ENCODE measurements at places on chromosomes 11 and 22.

- no peak for DNase-seq
These were observed 301.1 kb downstream of the SHANK2 start for GRCh38 chr11:70951139-70951804.

DNA sequence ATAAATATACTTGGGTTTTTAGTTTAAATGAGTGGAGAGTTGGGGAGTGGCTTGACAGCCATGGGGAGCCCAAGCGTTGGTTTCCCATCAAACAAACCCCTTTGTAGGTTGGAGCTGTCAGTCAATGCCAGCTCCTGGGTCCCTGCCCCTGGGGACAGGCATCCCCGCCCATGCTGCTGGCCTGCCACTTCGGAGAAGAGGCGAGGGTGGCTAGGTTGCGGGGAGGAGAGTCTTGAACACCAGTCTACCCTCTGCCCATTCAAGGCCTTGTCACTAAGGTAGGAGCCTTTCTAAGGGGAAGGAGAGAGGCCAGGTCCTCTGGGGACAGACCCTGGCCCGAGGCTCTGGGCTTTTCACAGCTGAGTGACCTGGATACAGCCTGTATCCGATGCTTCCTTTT, 211.9 kb upstream of the CADM1 start:
- DNase-seq, result no peak

DNA sequence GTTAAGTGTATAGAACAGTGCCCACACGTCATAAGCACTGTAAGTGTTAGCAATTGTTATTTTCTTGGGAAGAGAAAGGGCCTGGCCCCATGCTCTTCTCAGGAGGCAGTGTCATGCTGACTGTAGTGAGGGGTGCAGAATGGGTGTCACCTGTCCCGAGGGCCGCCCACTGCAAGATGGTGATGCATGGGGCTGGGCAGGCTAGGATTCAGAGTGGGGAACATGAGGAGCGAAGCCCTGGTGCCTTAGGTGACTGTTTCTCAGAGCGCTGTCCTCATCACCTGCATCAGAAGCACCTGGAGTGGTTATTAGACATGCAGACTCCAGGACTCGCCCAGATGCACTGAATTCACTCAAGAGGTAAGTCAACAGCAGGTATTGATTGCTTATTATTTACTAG, 101.0 kb upstream of the PARVA start:
- no peak for DNase-seq

DNA sequence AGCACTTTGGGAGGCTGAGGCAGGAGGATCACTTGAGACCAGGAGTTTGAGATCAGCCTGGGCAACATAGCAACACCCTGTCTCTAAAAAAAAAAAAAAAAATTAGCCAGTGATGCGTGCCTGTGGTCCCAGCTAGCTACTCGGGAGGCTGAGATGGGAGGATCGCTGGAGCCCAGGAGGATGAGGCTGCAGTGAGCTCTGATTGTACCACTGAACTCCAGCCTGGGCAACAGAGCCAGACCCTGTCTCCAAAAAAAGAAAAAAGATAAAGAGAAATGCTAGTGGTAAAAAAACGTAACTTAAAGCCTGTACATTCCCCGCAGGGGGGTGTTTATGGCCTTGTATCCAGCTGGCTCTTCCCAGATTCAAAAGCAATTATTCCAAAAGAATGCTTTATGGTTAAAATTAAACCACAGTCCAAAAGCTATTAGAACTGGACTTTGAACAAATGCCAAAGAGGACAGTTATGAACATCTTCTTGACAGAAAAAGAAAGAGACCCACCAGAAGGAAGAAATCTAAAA, 16.4 kb upstream of the SNX32 start:
- no peak for DNase-seq

- DNase-seq, result no peak
These were observed 62.9 kb upstream of the BID start for GRCh38 chr22:17836992-17837742.

DNA sequence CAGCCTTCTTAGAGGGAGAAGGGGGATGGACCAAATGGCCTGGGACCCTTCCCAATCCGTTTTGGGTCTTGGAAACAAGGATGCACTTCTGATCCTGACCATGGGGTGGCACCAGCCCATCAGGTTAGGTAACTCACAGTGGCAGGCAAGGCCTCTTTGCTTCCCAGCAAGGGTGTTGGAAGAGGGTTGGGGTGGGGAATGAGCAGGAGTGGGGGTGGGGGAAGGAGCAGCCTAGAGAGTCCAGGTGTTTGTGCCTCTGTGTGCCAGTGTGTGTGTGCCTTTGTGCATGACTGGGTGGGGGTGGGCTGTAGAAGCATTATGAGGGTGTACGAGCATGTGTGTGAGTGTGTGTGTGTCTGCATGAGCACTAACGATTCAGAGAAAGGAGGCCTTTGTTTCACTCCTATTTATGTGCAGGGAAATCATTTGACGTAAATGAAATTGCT, 213.1 kb downstream of the INSC start:
- DNase-seq, result no peak

DNA sequence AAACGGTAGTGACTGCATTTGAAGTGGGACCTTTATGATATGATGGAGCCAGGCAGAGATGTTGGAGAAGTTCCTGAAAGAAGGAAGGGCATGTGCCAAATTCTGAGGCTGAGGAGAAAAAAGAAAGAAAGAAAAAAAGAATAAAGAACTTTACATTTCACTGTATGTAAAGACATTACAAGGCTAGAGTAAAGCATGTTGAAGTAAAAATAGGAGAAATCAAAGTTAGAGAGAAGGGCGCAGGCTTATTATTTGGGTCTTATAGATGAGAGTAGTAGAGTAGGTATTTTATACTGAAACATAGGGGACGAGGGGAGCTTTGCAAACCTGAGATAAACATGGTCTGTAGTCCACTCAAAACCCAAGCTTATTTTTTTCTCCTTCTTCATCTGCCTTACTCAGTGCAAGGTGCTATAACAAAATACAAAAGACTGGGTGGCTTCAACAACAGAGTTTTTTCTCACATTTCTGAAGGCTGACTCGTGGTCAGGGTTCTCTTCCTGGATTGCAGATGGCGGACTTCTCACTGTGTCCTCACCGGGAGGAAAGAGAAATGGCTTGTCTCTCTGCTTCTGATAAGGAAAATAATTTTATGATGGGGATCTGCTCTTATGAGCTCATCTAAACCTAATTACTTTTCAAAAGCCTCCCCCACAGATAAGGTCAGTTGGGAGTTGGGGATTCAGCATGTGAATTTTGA, 2.7 kb downstream of the HBG1 start:
- no peak for DNase-seq

DNA sequence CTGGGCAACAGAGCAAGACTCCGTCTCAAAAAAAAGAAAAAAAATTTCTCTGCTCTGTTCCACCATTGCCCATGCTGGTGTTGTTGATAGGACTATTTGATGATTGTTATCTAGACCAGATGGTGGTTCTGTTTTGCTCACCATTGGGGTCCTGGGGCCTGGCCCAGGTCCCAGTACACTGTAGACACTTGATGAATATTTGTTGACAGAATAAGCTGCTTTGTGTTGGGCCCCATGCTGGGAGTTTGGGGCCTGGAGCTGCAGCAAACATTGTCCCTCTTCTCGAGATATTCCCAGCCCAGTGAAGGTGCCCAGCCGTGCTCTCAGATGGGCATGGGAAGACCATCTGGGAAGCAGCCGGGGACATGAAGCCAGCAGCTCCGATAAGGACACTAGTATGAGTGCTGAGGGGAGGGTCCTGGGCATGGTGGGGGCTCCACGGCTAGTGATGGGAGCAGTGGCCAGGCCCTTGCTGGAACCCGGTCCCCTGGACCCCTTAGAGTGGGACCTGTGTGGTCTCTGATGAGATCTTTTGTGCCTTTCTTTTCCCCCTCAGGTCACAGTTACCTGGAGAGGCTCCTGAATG, 13.6 kb downstream of the INCENP start:
- no peak for DNase-seq

GRCh38 chr22:28414913-28415312, 264.7 kb downstream of the TTC28 start:
- no peak for DNase-seq

- DNase-seq, result no peak
These were observed 9.0 kb upstream of the RAG1 start for GRCh38 chr11:36558571-36559413.

DNA sequence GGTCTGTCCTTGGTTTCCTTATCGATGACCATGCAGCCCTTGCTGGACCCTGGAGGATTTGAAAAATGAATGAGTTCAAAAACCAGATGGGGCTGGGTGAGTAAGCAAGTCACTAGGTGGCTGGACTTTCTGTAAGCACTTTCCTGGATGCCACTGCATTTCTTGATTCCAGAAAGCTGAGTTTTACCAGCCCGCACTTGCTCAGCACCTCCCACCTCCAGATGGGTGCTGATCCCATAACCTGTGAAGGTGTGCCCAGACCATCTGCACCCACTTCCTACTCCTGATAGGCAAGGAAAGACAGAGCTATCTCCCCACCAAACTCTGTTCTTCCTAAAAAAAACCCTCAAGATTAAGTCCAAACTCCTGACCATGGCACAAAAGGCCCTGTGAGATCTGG, 21.1 kb downstream of the ASCC2 start:
- no peak for DNase-seq

GRCh38 chr22:39797528-39798147, 95.9 kb downstream of the ENTHD1 start:
- DNase-seq, result no peak

- no peak for DNase-seq
These were observed 3.6 kb upstream of the CCDC117 start for GRCh38 chr22:28768701-28769393.

DNA sequence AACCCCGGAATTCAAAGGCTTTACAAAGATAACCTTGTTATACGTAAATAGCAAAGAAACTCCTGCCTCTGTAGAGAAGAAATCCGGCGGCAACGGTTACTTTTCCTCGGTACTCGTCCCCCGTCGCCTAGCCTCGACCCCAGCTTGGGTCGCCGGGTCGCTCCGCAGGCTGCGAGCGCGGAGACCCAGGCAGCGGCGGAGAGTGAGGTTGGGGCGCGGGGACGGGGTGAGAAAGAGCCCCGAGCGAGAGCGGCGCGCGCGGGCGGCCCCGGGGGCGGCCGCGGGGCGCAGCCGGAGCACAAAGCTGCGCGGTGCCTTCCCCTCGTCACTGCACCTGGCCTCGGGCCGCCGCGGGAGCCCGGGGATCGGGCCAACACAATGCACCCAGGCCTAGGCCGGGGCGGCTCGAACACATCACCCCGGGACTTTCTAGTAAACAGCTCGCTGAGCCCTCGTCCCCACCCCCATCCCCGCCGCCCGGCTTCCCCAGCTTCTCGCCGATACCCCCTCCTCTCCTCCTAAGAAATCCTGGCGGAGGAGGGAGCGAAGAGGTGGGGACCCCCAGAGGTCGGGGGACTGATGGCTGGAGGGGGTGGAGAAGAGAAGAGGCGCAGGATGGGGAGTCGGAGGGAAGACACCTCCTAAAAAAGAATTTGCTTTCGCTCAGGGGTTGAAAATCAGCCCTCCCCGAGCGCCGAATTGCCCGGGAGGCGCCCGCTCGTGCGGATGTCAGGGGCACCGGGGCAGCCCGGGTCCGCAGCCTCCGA, 845 bp downstream of the MPPED2 start:
- no peak for DNase-seq

DNA sequence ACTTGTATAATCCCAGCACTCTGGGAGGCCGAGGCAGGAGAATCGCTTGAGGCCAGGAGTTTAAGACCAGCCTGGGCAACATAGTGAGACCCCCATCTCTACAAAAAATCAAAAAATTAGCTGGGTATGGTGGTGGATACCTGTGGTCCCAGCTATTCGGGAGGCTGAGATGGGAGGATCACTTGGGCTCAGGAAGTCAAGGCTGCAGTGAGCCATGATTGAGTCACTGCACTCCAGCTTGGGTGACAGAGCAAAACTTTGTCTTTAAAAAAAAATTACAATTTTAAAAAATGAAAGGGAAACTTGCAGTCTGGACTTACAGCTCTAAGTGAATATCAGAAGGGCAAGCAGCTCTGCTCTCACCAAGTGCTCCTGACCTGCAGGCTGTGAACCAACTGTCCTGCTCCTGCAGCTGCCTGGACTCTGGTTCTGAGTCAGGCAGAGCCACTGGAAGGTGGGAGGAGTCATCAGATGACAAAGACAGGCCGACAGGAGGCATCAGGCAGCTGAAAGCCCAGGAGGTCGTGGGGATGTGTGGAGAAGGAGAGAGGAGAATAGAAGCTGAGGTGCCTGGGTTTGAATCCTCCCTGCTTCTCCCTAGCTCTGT, 9.6 kb downstream of the SMTNL1 start:
- DNase-seq, result no peak

DNA sequence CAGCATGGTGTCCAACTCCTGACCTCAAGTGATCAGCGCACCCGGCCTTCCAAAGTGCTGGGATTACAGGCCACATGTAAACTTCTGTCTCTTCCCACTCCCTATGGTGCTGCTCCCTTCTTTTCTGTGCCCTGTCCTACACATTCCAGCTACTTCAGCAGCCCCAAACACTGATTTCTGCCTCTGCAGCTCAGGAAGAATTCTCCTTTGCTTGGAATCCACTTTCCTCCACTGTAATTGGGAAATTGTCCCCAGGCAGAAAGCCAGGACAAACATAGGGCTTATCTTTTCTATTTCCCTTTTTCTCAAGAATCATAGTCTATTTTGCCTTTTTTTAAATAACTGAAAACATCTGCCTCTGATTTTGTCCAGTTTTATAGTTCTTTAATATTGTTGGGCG, 21.3 kb upstream of the DRG1 start:
- DNase-seq, result no peak

- DNase-seq, result no peak
These were observed 122.4 kb downstream of the WT1 start for GRCh38 chr11:32312865-32313403.

- no peak for DNase-seq
These were observed 62.2 kb downstream of the FAM181B start for GRCh38 chr11:82671451-82671850.

- DNase-seq, result no peak
These were observed 154.4 kb downstream of the FEZ1 start for GRCh38 chr11:125341676-125342075.

DNA sequence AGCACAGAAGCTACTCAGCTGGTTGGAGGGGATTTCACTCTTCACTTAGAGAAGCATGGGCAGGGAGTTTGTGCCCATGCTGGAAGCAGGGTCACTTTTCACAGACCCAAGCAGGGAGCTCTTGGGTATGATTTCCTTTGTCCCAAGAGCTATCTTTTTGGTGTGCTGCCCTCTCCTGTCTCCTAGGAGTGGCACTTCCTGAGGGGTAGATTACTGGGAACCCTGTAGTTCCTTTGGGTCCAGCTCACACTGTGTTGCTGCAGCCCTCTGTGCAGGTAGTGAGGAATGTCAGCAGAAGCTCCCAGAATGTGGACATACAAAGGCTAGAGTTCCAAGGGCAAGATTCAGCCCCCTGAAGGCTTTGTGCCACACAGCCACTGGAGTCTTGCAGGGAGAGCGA, 537.1 kb upstream of the ANO3 start:
- no peak for DNase-seq

- no peak for DNase-seq
These were observed 40.9 kb upstream of the ETS1 start for GRCh38 chr11:128628325-128628673.

DNA sequence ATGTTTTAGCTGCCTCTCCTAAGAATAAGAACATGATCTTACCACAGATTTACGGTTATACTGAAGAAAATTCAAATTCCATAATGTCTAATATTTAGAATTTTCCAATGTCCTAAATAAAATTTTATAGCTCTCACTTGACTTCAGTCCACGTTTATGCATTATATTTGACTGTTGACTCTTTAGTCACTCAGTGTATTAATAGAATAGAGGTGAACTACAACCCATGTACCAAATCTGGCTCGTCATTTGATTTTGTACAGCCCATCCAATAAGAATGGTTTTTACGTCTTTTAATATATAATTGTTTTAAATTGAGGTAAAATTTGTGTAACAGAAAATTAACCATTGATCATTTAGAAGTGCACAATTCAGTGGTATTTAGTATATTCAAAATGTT, 34.9 kb downstream of the KDM2A start:
- no peak for DNase-seq

- no peak for DNase-seq
These were observed 54.5 kb upstream of the FBXO3 start for GRCh38 chr11:33828604-33829429.

GRCh38 chr22:42528591-42529307, 9.2 kb upstream of the RRP7A start:
- DNase-seq, result no peak
